Mesenchymal stem cell (in vitro differentiated cells and primary cell): ENCODE measurements at places on chromosomes 2 and 18.

DNA sequence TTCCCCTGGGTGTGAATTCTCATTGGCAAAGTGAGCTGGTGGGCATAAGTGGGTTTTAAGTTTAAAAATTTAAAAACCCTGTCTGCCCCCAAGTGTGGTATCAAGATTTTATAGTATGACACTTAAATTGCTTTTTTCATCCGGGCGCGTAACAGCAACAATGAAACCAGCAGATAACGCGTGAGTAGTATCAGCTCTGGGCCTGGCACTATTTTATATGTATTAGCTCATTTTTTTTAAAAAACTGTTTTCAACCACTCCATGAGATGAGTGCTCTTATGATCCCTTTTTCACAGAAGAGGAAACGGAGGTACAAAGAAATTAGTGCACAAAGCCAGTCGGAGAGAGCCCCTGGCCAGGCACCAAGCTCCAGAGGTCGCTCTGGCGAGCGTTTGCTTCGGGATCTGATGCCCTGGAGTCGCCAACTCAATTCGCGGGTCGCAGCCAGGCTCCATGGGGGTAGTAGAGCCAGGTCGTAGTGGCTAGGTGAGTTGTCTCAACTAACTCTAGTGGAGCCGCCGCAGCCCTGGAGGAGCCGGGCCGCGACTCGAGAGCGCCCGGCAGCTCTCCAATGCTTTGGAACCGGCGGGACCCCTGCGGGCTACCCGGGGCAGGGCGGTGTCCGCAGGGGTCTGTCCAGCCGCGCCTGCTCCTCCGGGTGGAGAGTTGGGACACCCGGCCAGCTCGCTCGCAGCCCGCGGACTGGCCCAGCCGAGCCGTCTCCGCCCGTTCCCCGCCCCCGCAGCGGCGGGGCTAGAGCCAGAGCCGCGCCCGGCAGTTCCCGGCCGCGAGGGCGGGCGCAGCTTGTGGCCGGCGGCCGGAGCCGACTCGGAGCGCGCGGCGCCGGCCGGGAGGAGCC lies at the start of gene IL1R1:
IL1R1 (plus strand) TSS at position 777 of the 859 bp plus-strand sequence. CDS start 14,979 bp downstream, outside the sequence.
- DNase-seq: peak; percentile 75

DNA sequence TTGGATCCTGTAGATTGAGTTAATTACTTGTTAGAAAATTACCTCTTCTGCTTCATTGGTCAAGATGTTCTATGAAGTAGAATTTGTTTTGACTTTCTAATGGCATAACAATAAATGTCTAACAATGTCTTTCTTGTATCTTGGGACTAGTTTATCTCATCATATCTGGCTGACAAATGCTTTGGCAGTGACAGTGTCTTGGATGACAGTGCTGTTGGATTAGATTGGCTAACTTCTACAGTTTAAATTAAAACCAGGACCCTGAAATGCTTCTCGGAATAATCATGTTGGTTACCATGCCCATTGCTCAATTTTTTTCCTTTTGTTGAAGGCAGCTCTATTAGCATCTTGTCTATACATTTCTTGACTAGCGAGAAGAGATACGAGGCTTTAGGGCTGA lies 176.9 kb downstream of the PARD3B start:
- DNase-seq: no peak

GRCh38 chr2:188974164-188974563 lies at the start of gene COL3A1:
Gene COL3A1, plus strand, starts transcription at chr2:188974373. Its CDS starts 117 bp downstream, at chr2:188974490.
- peak; percentile 78 for DNase-seq

DNA sequence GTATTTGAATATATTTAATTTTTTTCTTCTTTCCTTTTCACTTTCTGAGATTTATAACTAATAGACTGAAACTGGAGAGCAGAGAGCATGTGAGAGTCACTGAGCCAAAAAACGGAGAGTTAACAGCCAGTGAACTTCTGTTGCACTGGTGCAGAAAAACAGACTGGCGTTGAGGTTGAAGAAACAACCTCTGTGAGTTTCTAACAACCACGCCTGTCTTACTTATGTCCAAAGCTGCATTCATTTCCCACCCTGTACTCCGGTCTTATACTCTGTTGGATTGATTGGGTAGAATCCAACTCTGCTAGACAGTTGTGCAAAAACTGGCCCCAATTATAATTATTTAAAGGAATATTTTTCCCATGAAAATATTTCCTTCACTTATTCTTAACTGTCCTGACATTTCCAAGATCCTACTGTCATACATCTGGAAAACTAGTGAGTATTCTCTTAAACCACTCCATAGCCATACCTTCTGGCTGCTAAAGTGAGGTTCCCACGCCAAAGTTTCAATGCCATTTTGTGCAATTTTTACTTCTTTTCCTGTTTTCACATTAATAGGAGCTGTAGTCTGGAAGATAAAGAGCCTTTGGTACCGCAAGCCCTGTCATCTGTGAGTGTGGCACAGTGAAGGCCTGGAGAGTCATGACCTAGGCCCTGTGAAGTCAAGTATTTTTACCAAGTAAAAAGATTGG lies 9.4 kb downstream of the CYP1B1 start:
- no peak for DNase-seq

GRCh38 chr2:171957061-171957460 lies 34.8 kb downstream of the HAT1 start:
- DNase-seq: no peak

GRCh38 chr2:190121305-190121704 lies 58.8 kb upstream of the MSTN start:
- DNase-seq: no peak

- no peak for DNase-seq
Observed at GRCh38 chr18:49547701-49548100, 14.2 kb upstream of the LIPG start.

- DNase-seq: peak; percentile 14
Observed at GRCh38 chr18:6994056-6994770, 123.4 kb downstream of the LAMA1 start.

GRCh38 chr2:171652416-171652785 lies 34.9 kb upstream of the DYNC1I2 start:
- DNase-seq: peak; percentile 18

- no peak for DNase-seq
Observed at GRCh38 chr2:204517154-204517553, 28.1 kb upstream of the PARD3B start.

DNA sequence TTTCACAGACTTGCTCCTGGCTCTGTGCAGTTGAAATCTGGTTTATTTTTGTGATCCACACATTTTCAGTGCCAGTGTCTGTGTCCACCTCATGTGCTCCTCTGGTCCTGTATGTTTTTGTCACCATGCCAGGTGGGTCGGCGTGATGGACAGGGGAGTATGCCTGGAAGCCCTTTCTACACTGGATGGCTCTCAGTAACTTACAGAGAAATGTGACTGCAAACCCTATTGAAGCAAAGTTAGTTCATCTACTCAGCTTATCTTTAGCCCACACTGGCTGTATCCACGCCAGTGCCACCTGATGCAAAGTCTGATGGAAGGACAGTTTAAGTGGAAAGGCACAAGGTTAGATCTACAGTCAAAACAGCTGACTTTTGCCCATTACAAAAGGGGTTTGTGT lies 4.3 kb downstream of the IMPA2 start:
- DNase-seq: no peak

DNA sequence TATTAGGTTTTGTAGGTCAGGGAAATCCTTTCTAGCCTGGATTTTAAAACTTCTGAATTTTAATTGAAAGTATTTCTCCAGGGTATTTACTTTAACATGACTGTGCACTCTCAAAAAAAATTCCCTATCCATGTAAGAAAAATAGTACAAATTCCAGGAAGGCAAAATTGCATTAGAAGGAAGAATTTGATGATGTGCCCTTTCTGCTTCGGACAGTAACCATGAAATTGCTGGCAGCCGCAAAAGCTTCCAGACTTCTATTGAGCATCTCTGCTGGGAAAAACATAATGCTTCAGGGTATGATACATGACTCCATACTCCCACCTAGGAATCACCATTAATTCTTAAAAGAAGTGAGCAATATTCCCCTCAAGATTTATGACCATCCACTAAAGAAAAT lies 17.2 kb upstream of the KLF7 start:
- DNase-seq: no peak

GRCh38 chr2:170098626-170099312 lies 79.2 kb upstream of the MYO3B start:
- DNase-seq: no peak

DNA sequence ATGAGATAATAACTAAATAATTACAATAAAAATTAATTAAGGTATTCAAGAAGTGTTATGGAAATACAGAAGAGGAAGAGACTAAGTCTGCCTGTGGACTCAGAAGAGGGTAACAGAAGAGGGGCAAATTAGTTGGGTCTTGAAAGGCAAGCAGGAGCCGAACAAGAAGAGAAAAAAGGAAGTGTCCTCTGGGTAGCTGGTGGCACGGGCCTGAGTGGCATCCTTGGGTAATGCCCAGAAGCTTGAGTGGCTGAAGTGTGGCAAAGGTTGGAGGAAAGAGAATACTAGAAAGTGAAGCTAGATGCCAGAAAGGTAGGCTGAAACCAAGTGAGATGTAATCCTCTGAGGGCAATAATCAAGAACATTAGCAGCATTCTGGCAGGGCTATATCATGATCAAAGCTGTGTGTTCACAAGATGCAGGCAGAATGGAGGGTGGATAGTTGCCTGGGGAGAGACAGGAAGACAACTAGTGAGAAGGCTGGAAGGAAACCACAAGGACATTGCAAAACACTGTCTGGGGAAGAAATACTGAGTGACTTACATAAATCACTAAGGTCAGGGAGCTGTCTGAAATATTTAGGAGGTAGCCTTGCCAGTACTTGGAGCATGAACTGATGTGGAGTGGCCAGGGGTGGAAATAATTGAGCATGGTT lies 16.2 kb downstream of the DOCK10 start:
- DNase-seq: peak; percentile 77

DNA sequence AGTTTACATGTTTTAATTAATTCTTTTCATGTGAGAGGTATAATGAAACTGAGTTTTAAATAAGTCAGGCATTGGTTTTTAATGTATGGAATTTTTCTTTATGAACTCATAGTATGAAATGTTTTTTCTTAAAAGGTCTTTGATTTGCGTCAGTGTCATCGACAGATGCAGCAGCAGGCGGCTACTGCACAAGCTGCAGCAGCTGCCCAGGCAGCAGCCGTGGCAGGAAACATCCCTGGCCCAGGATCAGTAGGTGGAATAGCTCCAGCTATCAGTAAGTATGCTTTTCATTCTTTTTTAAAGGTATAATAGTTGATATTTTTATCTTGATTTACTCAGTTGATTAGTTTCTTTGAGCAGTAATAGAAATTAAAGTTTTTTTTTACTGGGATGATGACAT lies 46.5 kb downstream of the SMAD4 start:
- DNase-seq: no peak

DNA sequence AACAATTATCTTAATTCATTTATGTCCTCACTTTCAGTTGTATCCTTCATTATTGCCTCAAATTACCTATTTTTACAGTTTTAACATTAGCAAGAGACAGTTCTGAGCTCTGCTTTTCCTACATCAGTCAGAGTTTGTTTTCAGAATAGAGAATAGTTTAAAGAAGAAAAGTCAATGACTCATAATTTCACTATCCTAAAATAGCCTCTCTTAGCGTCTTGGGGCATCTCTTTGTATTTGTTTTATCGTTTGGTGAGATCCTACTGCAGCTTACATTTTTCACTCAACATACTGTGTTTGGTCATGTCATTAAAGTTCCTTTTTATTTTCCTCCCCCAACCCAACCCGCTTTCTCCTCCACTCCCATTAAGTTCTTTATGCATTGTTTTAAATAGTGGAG lies 3.8 kb downstream of the SEC11C start:
- peak; percentile 26 for DNase-seq

DNA sequence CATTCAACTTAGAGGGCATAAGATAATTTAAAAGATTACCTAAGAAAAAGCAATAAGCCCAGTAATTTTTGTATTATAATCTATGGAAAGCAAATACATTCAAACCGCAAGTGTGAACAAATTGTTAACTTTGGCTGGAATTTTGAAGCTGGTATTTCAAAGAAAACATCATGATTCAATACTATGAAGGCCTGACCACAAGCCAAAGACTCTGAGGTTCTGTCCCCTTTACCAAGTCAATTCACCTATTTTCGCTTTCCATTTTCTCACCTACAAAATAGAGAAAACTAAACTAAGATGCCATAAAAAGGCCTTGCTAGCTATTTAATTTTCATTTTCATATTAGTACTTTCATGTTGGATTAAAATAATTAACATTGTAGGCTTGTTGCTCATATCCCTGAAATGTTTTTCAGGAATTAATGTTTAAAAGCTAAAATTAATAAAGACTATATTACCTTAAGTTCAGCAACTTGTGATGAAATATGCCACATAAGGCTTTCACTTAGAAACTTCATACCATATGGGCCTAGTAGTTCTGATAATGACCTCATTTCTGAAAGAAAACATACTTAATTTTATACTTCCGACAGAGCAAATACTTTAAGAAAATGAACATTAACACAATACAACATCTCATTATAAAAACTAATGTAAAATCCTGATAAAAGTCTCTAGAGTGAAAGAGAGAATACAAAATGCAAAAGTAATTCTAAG lies 85.7 kb upstream of the FRZB start:
- DNase-seq: no peak

DNA sequence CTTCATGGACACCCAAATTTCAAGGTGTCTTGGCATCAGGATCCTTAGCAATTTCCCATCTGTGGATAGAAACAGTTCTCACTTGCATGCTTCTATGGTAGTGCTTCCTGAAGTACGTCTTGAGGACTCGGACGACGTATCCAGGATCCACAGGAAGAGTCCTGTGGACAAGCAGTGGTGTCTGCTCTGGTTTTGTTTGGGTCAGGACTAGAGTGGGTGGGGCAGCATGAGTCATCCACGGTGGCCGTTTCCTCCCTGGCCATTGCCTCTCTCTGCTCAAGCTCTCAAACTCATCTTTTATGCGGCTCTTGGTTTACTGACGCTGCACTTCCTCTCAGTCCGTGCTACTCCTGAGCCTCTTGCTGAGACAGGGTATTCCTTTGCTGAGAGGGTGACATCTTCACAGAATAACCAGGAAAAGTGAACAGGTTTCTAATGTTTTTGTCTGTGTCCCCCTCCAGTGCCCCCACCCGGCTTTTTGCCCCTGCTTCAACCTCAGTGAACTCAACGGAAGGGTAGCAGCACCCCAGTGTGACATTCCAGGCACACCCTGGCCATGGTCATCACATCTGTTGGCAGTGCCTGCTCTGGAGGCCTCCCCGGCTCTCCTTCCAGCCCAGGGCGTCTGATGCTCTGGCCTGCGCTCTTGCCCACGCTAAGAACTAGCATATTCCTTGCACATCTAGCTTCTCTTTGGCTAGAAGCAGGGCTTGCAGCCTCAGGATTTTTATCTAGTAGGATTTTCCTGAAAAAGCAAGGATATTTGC lies 62.2 kb downstream of the ARMC9 start:
- DNase-seq: peak; percentile 80

- DNase-seq: peak; percentile 83
Observed at GRCh38 chr18:28112056-28112470, 64.9 kb downstream of the CDH2 start.
